ENCODE measurements at places on chromosomes 2 and 18.

GRCh38 chr18:75775121-75775520, 347.6 kb upstream of the SMIM21 start:
- no peak for DNase-seq

DNA sequence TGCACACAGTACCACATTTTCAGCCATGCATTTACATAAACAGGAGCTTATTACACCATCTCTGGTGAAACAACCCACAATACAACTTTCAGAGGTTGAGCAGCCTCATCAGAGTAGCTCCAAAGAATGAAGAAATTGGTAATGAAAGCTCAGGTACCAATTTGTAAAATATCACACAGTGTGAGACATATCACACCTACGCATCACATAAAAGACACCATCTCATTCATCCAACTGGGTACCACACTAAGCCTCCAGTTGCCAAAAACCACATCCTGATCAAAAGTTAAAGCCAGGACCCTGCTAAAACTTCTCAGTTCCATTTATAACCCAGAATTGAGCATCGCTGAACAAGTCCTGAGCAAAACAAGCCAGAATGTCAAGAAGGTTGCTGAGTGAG, 4.6 kb downstream of the TMEM163 start:
- DNase-seq, result no peak

- no peak for DNase-seq
Observed at GRCh38 chr2:105814291-105814940, 69.7 kb downstream of the NCK2 start.

DNA sequence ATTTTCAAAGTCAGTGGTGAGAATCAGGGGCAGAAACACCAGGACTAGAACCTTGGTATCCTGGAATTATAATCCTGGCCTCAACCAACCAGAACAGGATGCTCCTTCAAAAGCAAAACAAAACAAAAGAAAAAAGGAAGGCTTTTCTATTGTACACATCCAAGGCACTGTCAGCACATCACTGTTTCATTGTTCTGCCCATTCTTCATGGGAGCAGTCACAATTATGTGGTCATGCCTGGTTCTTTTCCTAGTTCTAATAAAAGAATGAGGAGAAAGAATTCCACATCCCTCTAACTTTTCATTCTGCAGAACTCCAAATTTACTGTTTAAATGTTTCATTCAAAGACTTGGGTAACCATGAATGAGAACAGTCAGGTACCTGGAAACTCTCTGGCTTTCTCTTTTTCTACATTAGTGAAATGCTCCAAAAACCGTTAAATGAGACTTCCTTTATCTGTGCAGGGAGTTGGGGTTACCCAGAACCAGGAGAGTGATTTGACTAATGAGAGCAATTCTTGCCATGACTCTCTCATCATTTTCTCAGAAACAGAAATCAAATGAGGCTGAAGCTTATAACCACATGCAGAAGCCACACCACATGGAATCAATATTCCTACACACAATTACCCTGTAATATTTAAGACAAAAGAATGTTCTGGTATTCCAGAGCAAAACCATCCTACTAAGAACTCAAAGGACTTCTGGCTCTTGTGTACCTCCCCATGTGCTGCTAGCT, 110.9 kb upstream of the CCDC150 start:
- DNase-seq, result no peak

- DNase-seq, result no peak
Observed at GRCh38 chr2:68044099-68044498, 18.7 kb downstream of the C1D start.
